ENCODE measurements at places on chromosomes 3 and 15. TPM values are rescaled to one million over a fixed set of nuclear protein-coding genes. Genes with fewer than 3 reads are reported as not detected.

GP5 gene
- 0.11 TPM for total RNA-seq

PLCH1 gene
- total RNA-seq: 32.9 TPM

ARL6IP5 gene
- total RNA-seq: 51.3 TPM

STRA6 gene
- 7.1 TPM for total RNA-seq

EFCC1 gene
- total RNA-seq: 0.62 TPM

SEMA3G gene
- 0.19 TPM for total RNA-seq

ZNF80 gene
- total RNA-seq: 0.19 TPM

EOMES gene
- 0.27 TPM for total RNA-seq

ZPLD1 gene
- 0.31 TPM for total RNA-seq

CD96 gene
- 0.06 TPM for total RNA-seq

GOLGA8R gene
- total RNA-seq: 1.2 TPM

CERS3 gene
- total RNA-seq: 0.44 TPM

NOX5 gene
- 0.05 TPM for total RNA-seq

CHRFAM7A gene
- total RNA-seq: 1.8 TPM

CPLX3 gene
- total RNA-seq: not detected

GOLGA6L4 gene
- 1.1 TPM for total RNA-seq

IL17RD gene
- total RNA-seq: 17.3 TPM

DPPA2 gene
- not detected for total RNA-seq

ADGRG7 gene
- total RNA-seq: not detected

ADIPOQ gene
- 0.28 TPM for total RNA-seq

COL6A6 gene
- 0.71 TPM for total RNA-seq

LRRC34 gene
- 7.0 TPM for total RNA-seq

CYP8B1 gene
- 0.30 TPM for total RNA-seq

CHRNB4 gene
- 1.9 TPM for total RNA-seq

DUT gene
- total RNA-seq: 47.4 TPM

SLC51B gene
- total RNA-seq: not detected

GABRB3 gene
- 0.20 TPM for total RNA-seq

LRRK1 gene
- total RNA-seq: 0.46 TPM

ST8SIA2 gene
- total RNA-seq: 15.8 TPM

TPRG1 gene
- 2.5 TPM for total RNA-seq

LRRN1 gene
- 57.5 TPM for total RNA-seq

C3orf85 gene
- not detected for total RNA-seq

CYP1A2 gene
- not detected for total RNA-seq

TTC23 gene
- 46.0 TPM for total RNA-seq

GREM1 gene
- 0.35 TPM for total RNA-seq

IFT122 gene
- total RNA-seq: 28.5 TPM

C3orf20 gene
- not detected for total RNA-seq

C3orf70 gene
- total RNA-seq: 1.9 TPM

C2CD4A gene
- total RNA-seq: 0.09 TPM

IQCF5 gene
- not detected for total RNA-seq

SPATA12 gene
- 1.1 TPM for total RNA-seq

TNFSF10 gene
- 4.3 TPM for total RNA-seq
